SJSA1 (cell line): ENCODE measurements at places on chromosomes 4 and X. TPM values are rescaled to one million over a fixed set of nuclear protein-coding genes. Genes with fewer than 3 reads are reported as not detected.

GRCh38 chr4:87391576-87392054, 627 bp upstream of the HSD17B11 start:
- DNase-seq, result no peak

Gene TMEM35A
- total RNA-seq, result not detected in 2 replicates

- DNase-seq, result no peak
Measured at GRCh38 chrX:123600181-123600580, 132.7 kb downstream of the THOC2 start.

- DNase-seq, result no peak
Measured at GRCh38 chr4:163595580-163595979, 101.1 kb downstream of the TMA16 start.

Gene PF4V1
- not detected in 2 replicates for total RNA-seq

Gene PAGE4
- total RNA-seq, result not detected in 2 replicates
